ENCODE measurements at places on chromosomes 5 and 9.

DNA sequence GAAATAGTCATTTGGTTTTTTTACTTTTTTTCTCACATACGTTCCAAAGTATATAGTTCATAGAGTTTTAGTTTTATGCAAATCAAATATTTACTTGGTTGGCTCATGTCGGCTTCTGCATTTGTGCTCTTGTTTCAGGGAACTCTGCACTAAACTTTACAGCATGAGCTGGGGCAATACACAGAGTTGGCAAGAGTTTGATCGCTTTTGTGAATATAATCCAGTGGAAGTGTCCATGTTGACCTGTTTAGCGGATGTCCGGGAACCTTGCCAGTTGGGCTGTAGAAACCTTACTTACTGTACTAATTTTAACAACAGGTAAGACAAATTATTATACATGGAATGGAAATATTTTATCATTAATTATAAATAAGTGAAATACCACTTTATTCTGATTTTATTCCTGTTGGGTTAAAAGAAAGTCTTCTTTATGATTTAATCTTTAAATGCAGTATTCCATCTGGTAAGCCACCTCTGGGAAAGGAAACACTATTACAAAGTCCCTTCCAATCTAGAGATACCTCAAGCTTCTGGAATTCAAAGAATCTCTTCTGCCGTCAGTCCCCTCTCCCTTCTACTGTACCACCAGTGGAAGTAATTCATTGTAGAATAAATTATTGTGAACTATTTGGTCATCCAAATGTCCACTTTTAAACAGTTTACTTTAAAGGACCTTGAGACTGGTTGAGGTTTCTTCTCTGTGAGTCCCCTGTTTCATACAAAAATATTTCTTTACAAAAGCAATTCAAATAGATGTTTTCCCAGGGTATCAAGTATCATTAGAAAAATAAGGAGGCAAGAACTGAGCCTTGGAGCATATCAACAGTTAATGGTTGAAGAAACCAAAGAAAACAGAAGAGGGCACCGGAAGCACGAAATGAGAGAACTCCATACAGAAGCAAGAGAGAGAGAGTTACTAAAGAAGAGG lies 45.2 kb upstream of the GLIPR2 start:
- no peak for DNase-seq

DNA sequence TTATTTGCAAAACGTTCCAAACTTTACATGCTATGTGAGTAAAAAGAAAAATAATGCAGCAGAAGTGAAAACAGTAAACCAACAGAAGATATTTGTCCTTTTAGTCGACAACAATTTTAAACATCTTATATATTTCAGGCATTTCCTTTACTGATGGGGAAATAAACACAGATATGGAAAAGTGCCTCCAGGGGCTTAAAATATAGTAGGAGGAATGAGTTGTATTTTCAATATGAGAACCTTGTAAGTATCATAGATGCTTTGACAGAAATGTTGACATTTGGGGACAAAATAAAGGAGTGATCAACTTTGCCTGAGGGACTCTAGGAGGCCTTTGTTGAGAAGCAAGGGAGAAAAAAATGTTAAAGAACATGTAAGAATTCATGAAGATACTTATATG lies 1043.5 kb downstream of the CDH12 start:
- no peak for DNase-seq

DNA sequence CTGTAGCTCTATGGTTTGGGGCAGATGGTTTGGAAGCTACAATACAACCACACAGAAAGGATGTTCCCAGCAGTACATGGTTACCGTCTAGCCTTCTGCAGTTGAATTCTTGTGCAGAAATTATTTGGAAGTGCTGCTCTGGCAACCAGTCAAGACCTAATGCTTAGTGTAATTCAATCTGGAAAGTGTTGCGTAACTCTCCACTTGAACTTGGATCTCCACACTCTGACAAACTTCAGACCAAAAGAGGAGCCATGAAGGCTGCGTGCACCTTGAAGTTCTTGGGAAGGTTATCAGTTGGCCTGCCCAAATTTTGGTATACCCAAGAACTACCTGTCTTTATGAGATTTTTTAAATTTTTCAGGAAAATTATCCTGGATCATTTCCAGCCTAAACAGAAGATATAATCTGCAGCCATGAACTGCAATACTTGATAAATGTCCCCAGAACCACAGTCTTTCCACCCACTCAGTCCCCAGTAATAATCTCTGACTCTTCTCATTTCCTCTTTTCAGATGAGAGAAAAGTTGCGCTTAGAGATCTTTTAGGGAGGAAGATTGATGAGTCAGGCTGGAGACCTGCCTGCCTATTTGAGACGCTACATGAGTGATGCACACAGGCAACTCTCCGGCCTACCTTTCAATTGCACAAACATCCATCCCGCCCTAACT lies 159.9 kb downstream of the FANCC start:
- peak; percentile 66 for DNase-seq

- DNase-seq, result no peak
Observed at GRCh38 chr5:43555895-43556606, 826 bp downstream of the PAIP1 start.

- DNase-seq, result no peak
Observed at GRCh38 chr5:118456085-118456484, 532.3 kb downstream of the DTWD2 start.

- no peak for DNase-seq
Observed at GRCh38 chr9:4781408-4781807, 11.3 kb upstream of the RCL1 start.

DNA sequence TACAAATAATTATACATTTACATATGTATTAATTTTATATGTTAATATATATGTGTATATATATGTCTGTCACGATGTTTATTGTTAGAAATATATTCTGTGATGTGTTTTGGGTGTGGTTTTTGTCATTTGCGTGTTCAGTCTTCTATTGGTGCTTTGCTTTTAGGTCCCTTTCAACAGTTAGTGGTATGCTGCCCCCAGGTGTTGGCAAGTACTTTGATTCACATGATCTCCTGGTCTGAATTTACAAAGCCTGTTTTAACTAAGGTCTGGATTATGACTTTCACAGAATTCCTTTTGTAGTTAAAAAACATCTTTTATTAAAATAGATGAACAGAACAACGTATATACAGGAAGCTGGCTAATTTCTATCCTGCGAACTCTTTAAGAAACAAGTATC lies 271.5 kb downstream of the CCDC171 start:
- DNase-seq, result no peak

- DNase-seq, result no peak
Observed at GRCh38 chr5:135842737-135843136, 8.3 kb downstream of the SLC25A48 start.

DNA sequence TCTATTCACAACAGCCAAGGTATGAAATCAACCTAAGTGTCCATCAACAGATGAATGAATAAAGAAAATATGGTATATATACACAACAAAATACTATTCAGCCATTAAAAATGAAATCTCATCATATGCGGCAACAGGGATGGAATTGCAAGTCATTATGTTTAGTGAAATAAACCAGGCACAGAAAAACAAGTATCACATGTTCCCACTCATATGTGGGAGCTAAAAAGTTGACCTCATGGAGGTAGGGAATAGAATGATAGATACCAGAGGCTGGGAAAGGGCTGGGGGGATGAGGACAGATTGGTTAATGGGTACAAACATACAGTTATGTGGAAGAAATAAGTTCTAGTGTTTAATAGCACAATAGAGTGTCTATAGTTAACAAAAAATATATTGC lies 149.7 kb downstream of the DEPDC1B start:
- DNase-seq, result no peak

DNA sequence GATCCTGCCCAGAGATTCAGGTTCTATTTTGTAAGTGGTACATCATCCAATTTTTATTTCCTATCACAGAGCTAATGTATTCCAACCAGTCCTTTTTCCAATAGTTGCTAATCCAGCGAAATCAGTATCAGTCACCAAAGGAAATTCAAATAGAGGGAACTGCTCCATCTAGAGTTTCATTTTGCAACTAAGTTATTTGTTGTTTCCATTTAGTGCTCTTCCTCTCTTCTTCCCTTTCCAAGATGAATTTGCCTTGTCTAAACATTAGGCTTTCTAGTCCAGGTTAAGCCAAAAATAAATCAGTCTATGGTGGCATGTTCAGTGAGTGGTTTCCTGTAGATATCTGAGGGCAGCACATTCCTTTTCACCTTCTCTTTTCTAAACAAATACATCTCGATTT lies 79.8 kb upstream of the SPATA31D4 start:
- DNase-seq, result no peak

DNA sequence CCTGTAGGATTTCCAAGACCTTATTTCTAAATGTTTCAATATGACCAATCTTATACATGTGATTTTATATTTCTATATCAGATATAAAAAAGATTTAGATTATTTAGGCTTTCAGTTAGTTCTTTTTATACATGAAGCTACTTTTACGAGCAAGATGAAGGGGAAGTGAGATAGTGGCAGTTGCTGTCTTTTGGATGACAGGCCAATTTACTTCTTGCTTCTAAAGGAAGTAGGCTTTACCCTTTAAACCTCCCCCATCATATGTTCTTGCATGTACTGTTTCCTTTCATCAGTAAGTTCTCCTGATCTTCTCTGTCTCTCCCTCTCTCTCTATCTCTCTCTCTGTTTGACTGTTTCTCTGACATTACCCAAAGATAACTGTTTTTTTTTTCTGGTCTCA lies 4.0 kb upstream of the TYRP1 start:
- DNase-seq, result no peak

DNA sequence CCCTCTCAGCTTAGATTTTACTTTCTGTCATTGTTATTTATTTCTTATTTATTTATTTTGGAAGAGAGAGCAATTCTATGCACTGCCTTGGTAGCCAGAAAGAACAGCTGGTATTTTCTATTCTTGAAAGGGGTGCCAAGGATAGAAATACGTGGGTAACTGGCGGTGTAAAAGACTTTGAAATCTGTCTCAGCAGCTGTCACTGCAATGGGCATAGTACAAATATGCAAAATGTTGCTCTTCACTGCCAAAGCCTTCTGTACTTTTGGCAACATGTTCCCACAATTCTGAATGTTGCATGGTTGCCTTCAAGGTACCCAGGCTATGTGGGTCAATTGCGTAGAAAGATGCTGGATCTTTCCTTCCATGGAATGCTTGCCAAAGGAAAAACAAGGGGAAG lies 230.2 kb upstream of the EDIL3 start:
- DNase-seq, result no peak

GRCh38 chr9:22203371-22204138 lies 194.4 kb upstream of the CDKN2B start:
- no peak for DNase-seq

DNA sequence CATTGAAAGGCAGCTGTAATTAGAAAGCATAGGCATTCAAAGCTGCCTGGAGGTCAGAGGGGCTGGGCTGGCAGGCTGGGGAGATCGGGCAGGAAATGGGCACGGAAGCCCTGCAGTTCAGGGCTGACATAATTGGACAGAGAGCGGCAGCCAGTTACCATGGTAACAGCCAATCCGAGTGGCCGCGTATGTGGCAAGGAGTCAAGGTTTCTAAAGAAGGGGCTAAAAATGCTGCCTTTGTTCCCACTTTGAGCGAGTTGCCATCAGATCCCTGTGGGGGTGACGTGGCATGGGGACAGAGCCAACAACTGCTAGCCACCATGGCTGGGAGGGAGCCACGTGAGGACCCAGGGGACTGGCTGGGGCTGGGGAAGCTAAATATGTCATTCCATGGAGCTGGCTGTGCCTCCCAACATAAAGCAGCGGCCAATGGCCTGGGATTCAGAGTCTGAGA lies 44.7 kb upstream of the NDFIP1 start:
- no peak for DNase-seq

GRCh38 chr5:173602423-173602822 lies 14.0 kb downstream of the BOD1 start:
- DNase-seq, result no peak

GRCh38 chr9:17656889-17657288 lies 78.0 kb downstream of the SH3GL2 start:
- no peak for DNase-seq
